ENCODE measurements at places on chromosomes 12 and 14.

GRCh38 chr12:7375145-7375543 lies 68.8 kb downstream of the CD163L1 start:
- no peak for DNase-seq

DNA sequence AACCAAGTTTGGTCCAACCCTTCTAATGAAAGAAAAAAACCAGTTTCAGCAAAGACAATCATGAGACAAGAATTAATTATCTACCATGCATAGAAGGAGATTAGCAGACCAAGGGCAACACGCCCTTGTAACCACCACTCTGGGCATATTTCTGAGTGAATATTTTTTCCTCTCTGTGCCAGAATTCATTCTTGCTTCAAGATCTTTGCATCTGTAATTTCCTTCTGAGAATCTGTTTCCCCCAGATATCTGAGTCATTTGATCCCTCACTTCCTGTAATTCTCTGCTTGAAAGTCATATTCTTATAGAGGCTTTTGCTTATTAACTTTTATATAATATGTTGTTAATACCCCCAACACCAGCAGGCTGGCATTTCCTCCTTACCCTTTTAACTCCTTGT lies 243.7 kb downstream of the SLC16A7 start:
- DNase-seq, result no peak

GRCh38 chr14:75393794-75394193 lies 34.0 kb upstream of the JDP2 start:
- DNase-seq, result no peak

- no peak for DNase-seq
Measured at GRCh38 chr14:72925815-72926291, 411 bp upstream of the DCAF4 start.

GRCh38 chr14:22531451-22532344 lies 57.3 kb downstream of the DAD1 start:
- no peak for DNase-seq

DNA sequence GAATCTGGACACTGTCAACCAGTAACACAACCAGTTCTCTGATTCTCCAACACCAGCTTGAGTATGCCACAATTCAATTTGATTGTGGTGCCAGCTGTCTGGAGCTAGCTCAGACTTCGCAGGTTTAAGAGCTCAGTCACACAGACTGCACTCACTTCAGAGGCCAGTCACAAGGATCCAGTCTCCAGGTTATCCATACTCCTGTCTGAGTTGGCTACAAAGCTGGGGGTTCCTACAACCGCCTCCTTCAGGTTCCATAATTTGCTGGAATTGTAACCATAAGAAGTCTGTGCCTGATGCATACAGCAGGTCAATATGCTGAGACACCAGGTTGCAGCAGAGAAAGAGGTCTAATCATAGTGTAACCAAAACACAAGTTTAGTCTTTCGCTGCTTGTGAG lies 70.5 kb upstream of the CPSF6 start:
- no peak for DNase-seq

- peak; percentile 66 for DNase-seq
Measured at GRCh38 chr14:74491956-74492775, 939 bp downstream of the NPC2 start.

DNA sequence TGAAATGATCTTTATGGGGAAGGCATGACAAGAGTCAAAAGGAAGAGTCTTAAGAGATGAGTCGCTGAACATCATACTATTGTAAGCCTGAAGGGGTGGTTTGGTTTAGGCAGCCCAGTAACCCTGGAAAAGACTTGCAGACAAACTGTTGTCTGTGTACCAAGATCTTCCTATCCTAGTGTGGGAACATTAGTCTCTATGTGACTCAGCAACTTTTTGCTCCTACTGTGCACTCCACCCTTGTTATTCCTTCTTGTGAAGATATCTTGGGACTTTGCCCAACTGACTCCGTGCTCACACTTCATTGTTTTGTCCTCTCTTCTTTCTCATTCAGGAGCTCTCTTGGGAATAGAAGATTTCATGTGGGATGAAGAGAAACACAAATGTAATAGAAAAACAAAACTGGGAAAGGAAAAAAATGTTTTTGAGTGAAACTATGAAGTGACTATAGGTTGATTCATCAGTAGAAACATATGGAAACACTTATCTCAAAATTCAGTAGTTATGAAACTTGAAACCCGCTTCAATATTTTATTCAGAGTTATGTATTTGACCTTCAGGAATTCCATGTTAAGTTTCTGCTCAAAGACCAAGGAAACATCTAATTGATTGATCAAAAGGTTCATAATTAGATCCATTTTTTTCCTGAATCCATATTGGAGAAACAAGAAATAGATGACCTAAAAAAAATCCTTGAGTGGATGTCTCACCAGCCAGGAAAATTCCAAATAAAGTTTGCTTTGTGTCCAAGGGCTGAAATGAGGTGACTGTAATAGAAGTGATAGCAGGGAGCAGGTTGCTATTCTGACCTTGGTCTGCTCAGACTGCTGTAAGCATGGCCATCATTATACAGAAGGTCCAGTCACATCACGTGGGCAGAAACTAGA lies 67.2 kb downstream of the BTG1 start:
- peak; percentile 32 for DNase-seq

GRCh38 chr12:80912901-80913770 lies 24.6 kb downstream of the LIN7A start:
- no peak for DNase-seq

DNA sequence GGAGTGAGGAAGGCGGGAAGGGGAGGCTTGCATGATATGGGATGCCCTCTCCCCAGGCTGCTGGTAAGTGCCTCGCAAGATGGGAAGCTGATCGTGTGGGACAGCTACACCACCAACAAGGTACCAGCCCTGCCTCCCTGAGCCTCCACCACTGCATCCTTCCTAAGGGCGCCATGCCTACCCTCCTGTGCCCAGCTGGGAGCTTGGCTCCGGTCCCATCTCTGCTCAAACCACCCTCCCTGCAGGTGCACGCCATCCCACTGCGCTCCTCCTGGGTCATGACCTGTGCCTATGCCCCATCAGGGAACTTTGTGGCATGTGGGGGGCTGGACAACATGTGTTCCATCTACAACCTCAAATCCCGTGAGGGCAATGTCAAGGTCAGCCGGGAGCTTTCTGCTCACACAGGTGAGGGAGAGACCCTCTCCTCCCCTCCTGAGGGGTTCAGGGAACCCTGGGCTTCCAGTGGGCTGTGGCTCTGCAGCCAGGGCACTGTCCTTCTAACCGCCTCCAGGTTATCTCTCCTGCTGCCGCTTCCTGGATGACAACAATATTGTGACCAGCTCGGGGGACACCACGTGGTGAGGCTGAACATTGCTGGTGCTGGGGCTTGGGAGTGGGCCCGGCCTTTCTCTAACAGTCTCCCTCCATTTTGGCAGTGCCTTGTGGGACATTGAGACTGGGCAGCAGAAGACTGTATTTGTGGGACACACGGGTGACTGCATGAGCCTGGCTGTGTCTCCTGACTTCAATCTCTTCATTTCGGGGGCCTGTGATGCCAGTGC lies 2.6 kb downstream of the GNB3 start:
- no peak for DNase-seq

DNA sequence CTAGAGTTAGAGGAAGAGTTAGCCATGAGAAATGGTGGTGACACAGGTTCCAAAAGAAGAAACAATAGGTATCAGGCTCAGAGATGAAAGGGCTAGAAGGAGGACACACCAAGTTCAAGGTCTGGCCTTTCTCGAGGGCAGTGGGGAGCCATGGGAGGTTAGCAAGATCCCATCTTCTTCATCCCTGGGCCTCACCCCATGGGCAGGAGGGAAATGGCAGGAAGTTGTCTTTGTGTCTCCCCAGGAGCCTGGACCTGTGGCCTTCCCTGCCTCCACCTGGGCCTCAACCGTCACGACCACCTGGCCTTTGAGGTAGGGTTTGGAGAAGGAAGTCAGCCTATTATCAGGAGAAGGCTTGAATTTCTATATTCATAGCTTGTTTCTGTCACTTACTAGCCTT lies 5.8 kb upstream of the AQP2 start:
- DNase-seq, result no peak

DNA sequence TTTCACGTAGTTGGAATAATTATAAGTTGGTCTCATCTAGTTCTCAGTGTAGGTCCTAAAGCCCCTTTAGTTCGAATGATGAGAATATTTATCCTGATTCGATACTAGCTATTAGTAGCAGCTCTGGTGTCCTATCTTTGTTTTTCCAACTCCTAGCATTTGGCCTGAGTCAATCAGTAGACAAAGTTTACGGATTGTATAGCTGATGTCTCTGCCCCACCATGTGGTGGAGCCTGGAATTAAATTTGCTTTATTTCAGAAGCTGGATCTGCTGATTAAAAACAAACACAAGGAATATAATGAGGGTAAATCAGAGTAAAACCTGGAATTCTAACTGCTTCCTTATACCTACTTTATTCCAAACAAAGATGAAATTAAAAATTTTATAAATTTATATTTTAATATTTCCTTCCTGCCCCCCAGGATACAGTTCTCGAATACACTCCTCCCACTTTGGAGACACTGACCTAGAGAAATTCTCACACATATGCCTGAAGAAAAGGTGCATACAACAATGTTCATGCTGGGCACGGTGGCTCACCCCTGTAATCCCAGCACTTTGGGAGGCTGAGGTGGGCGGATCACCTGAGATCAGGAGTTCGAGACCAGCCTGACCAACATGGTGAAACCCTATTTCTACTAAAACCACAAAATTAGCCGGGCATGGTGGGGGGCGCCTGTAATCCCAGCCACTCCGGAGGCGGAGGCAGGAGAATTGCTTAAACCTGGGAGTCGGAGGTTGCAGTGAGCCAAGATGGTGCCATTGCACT lies 7.6 kb upstream of the BRMS1L start:
- DNase-seq, result peak; percentile 15

DNA sequence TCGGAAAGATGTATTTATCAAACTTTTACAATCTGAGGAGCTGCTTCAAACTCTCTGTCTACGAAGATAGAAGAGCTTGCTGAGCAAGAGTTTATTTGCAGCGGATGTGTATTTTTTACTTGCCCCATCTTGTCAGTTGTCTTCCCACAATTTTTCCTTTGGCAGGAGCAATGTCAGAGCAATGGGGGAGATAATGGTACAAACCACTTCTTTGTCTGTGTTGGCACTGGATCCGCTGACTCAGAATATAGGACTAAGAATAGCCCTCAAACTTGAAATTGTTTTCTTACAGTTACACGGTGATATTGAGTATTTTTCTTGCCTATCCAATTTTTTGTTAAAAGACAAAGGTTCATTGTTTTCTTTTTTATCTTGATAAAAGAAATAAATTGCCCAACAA lies 27.6 kb downstream of the HELB start:
- DNase-seq, result no peak

- DNase-seq, result no peak
Measured at GRCh38 chr14:101130861-101131260, 227.3 kb upstream of the RTL1 start.

DNA sequence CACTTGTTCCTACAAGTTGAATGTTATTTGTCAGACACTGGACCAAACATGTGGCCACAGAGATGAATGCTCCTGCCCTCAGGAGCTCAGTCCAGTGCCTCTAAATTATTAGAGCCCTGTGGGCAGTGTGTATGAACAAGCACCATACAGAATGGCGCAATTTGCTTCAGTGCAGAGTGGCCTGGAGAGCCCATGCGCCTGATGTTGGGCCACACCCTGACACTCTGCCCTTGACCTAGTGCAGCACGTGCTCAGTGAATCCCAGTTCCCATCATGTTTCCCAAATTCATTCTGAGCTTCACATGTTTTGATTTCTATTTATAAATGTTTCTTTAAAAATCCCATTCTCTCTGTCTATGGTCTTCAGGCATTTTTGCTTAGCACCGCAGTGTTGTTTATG lies 116.8 kb downstream of the PRMT8 start:
- DNase-seq, result no peak

GRCh38 chr12:131827961-131828534 lies at the start of gene MMP17:
MMP17 (plus strand) TSS chr12:131828393; CDS start chr12:131828495, 102 bp downstream.
- DNase-seq, result no peak

DNA sequence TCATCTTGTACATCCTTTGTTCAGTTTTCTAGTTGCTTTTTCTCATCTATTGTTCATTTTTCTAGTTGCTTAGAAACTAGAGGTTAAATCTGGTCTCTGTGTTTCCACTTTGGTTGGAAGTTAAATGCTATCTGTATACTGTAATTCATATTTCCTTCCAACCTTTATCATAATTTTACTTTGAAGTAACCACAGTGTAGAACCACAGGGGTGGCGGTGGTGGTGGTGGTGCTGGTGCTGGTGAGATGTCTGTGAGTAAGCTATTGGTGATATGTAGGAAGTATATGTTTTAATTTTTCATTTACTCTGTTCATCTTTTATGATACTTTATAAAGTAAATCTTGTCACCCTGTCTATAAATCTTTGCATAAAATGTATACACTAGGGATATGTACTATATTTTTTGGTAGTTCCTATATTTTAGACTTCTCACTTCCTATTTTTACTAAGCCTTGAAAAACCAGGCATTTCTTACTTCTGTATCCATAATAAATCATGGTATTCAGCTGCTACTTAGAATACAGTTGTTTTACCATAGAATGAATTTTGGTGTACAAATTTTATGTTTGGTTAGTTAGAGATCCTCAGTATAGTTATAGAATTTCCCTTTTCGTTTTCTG lies 31.9 kb downstream of the CCDC91 start:
- DNase-seq, result no peak

GRCh38 chr14:105043641-105044040 lies 21.6 kb downstream of the GPR132 start:
- DNase-seq, result peak; percentile 14

Measured in AML-193 (cell line).